ENCODE measurements at places on chromosomes 2 and 18. TPM values are rescaled to one million over a fixed set of nuclear protein-coding genes. Genes with fewer than 3 reads are reported as not detected.

PARD3B gene
- total RNA-seq, result 21.8 TPM

DQX1 gene
- total RNA-seq, result not detected

DOK6 gene
- total RNA-seq, result 9.5 TPM

SPC25 gene
- total RNA-seq, result 9.5 TPM

COL4A4 gene
- 0.76 TPM for total RNA-seq

SH3YL1 gene
- total RNA-seq, result 113 TPM

PLA2R1 gene
- 25.4 TPM for total RNA-seq

YWHAQ gene
- 266 TPM for total RNA-seq

ELOA2 gene
- total RNA-seq, result not detected

GPR39 gene
- total RNA-seq, result 6.8 TPM

GAD1 gene
- total RNA-seq, result 1.6 TPM

- no peak for DNase-seq
Measured at GRCh38 chr2:168182550-168183249, 64.7 kb downstream of the STK39 start.

DNA sequence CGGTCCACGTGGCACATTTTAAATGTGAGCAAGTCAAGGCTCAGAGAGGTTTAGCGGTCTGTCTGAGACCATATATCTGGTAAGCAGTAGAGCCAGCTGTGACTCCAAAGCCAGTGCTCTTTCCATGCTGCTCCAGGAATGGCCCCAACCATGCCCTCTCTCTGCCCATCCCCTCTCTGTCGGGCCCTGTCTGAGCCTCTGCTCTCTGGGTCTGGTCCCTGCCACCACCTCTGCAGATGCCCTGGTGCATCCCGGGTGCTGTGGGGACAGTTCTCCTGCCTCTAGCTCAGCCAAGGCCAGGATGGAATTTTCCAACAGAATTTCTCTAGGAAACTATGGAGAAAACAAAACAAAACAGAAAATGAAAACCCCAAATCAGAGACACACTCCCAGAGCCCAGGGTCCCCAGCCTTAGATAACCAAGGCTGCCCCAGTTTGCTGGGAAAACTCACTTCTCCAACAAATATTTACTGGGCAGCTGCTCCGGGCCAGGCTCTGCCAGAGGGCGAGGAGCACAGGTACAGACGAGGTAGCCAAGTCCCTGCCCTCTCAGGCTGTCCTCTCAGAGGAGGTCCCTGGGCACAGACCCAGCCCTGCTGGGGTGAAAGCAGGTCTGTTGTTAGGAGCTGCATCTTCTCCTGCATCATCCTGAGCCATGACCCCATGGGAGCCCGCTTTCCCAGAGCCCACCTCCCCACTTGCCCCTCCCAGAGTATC, 9.2 kb downstream of the ADRA2B start:
- DNase-seq, result no peak

GRCh38 chr2:6605836-6606505, 259.7 kb downstream of the CMPK2 start:
- DNase-seq, result no peak

DNA sequence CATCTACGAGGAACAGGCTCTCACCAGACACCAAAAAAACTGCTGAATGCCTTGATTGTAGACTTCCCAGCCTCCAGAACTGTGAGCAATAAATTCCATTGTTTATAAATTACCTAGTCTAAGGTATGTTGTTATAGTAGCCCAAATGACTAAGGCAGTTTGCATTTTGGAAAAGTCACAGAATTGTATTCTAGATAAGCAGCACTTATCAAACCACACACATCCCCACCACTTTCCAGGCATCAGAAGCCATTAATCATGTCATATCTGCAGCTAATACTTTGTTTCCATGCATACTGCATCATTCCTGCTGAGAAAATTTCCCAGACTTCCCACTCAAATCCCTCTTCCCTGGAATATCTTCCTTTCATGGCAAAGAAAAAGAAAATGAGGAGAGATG, 187.2 kb downstream of the INO80D start:
- no peak for DNase-seq

GRCh38 chr2:238558456-238559099, 131.9 kb downstream of the ASB1 start:
- DNase-seq, result no peak

- DNase-seq, result no peak
Measured at GRCh38 chr2:5937851-5938565, 245.8 kb downstream of the SOX11 start.

GRCh38 chr2:69741229-69741574, 732 bp upstream of the ANXA4 start:
- peak; percentile 83 for DNase-seq

GRCh38 chr2:140248623-140249022, 1468.4 kb upstream of the NXPH2 start:
- DNase-seq, result no peak

DNA sequence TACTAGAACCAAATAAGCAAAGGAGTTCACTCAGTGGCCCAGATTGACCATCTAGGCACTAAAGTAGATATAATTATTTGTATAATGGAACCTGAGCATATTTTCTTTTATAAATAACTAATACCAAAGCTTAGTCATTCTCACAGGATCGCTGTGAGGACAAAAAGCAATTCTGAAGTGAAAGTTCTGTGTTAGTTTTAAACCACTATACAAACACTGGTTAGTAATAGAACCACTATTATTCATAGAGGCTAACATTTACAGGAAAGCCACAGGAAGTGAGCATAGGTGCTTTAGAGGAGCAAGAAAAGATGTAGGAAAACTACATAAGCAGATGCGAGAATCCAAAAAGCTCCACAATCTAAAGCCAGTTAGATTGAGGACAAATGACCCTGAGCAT, 364.7 kb downstream of the XIRP2 start:
- DNase-seq, result no peak

DNA sequence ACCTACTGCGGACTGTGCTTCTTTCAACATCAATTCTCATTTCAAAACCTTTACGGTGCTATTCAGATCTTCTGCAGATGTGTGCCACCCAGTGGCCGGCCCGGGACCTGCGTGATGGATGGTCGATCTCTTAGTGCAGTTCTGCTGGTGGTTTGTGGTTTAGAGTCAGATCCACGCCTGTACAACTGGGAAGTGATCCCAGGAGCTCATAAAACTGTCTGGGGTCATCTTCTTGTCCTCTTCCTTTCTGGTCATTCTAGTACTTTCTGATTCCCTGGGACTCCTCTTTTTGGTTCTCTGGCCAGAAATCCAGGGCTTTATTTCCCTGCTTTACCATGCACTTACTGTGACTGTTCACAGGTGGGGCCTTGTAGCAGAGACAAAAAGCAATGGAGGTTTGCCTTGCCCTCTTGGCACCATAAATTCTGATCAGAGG, 15.8 kb upstream of the SELENOI start:
- DNase-seq, result peak; percentile 90

DNA sequence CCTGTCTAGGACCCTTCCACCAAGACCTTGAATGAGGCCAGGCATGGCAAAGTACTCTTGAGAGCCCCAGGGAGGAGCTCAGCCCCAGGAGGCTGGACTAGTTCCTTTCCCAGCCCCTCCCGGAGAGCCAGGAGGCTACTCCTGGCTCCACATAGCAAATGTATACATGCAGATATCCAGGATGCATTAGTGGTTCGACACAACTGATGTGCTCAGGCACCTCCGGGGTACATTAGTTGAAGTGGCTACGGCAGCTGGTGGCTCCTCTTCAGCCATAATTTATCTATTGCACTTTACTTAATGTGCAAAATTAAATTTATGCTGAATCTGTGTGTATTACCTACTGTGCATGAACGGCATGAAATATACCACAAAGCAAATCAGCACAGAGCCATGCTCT, 182.8 kb upstream of the MEIS1 start:
- DNase-seq, result no peak

- no peak for DNase-seq
Measured at GRCh38 chr2:45922577-45922988, 271.1 kb downstream of the PRKCE start.

DNA sequence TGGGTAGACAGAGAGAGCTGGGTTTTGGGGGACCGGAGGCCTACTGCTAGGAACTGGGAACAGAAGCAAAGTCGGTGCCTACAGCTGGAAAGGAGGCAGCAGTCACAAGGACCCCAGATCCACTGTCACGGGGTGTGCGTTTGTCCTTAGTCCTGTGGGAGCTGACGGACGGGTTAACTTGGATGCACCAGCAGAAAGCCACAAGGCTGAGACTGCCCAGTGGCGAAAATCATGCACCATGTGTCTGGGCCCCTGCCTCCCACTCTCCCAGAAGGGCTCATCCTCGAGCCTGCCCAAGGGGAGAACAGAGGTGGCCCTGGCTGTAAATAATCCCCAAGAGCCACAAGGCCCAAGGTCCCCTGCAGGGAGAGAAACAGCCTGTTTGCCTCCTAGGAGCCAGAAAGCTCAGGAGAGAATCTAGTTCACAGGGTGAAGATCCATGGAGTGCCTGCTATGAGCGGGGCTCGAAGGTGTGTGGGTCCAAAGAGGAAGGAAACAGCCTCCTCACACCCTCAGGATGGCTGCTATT, 11.7 kb upstream of the RALB start:
- no peak for DNase-seq

GRCh38 chr2:226802573-226802972, 3.0 kb upstream of the IRS1 start:
- no peak for DNase-seq

DNA sequence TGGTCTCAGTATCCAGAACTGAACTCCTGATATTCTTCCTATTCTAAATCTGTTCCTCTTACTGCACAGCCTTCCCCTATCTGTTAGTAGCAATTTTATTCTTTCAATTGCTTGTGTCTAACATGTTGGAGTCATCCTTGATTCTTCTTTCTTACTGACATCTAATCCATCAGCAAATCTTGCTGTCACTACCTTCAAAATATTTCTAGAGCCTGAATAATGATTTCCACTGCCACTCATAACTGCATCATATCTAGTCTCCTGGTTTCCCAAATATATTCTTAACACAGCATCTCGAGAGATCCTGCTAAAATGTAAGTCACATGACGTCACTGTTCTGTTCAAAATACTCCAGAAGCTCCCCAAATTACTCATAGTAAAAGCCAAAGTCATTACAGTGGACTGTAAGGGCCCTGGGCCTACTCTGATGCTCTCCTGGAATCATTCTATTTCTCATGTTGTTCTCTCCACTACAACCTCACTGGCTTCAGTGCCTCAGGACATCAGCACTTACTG, 95.2 kb downstream of the THSD7B start:
- DNase-seq, result no peak

GRCh38 chr2:45571940-45572339, 39.1 kb downstream of the SRBD1 start:
- no peak for DNase-seq

- DNase-seq, result no peak
Measured at GRCh38 chr2:25202275-25202674, 33.9 kb upstream of the POMC start.

GRCh38 chr2:134408791-134409190, 154.9 kb downstream of the MGAT5 start:
- no peak for DNase-seq

DNA sequence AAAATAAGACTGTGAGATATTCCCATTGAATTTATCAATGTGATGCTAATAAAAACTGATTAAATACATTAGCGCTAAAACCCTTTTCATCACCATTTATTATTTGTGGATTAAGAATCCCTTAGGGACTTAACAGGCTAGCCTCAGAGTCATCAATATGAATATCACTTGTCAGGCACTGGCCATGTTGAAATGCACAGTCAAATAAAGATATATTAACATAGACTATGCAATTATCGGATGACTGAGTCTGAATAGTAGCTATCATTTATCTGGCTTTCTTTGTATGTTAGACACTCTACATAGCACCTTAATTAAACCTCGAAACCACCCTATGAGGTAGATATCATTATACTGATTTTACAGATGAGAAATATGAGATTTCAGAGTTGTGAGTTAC, 213.6 kb downstream of the RDH14 start:
- no peak for DNase-seq

DNA sequence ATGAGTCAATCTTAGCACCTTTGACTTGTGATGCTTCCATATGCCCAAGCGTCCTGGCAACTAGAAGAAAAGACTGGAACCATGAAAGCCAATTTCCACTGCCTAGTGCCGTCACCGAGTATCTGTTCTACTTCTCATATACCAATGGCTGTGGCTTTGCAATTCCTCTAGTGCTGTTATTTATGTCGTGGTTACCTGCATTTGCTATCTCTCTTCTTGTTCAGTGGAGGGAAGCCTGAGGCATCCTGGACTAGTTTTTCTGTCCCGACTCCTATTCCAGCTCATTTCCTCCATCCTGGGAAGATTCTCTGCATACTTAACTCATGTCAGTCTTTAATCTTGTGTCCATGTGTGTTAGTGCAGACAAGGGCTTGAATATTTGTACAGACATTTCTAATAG, 117.9 kb downstream of the FEZ2 start:
- no peak for DNase-seq

GRCh38 chr18:12255626-12256026, 1.5 kb downstream of the CIDEA start:
- no peak for DNase-seq

DNA sequence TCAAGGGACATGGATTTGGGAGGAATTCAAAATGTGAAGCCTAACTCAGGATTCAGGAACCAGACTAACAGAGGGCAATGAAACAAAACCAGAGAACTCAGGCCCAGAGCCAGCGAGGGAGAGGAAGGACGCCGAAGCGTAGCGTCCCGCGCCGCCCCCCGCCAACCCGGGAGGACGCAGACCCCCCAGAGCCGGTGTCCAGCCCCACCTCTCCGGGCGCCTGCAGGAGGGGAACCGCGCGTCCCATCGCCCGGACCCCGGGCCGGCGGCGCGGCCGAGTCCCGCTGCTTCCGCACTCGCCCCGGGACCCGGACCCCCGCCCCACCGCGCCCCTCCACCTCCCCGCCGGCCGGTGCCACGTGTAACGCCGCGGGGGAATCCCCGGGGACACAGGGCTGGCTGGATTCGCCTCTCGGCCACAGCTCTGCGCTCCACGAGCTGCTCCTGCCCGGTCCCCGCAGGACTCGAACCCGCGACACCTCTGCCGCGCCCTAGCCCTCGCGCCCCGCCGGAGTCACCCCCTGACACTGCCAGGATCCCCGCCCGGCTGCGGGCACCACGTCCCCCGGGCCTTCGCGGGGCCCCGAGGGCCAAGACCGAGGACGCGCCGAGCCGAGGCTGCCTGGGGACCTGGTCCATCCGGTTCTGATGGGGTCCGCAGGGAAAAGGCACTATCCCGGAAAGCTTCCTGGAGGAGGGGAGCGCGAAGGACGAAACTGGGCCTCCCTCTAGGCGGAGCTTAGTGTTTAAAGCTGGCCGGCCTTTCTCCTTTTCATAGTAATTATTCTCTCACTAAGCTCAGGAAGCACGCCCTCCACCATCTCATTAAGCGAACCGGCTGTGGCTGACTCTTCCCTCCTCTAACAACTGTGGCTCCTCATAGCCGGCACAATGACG, 40.4 kb upstream of the FAM124B start:
- no peak for DNase-seq

DNA sequence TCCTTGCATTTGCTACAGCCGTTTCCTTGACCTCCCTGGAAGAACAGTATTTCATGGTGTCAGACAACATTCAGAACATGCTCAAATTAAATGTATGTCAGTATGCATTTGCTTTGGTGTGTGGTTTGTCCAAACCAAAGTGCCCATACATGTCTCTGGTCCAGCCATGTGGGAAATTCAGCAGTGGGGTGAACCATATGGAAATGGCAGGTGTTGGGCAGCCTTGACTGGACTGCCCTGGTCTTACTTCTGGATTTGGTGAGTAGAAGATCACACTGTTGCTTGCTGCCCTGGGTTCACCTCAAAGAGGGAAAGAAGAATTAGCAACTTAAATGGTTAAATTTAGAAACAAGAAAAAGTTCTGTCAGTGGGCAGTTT, 84.5 kb downstream of the MSH2 start:
- DNase-seq, result no peak
